ENCODE measurements at places on chromosomes 5 and 9.

DNA sequence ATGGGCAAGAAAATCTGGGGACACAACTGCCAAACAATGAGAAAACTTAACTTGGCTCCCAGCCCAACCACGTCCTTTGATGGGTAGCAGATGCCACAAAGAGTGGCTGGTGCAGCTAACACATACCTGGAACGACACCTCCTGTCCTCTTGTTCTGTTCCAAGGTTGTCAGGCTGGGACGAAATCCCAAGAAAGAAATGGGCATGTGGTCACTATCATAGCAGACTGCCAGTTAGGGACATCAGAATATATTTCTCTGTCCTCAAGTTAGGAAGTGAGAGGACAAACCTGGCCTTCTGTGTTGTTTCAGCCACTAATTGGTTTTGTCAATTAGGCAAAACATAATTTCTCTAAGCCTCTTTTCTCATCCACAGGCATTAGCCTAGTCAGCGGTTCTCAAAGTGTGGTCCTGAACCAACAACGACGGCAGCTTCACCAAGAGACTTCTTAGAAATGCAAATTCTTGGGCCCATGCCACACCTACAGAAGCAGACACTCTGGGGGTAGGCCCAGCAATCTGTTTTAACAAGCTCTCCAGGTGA is 63.4 kb downstream of the RAPGEF1 start:
- no peak for DNase-seq

DNA sequence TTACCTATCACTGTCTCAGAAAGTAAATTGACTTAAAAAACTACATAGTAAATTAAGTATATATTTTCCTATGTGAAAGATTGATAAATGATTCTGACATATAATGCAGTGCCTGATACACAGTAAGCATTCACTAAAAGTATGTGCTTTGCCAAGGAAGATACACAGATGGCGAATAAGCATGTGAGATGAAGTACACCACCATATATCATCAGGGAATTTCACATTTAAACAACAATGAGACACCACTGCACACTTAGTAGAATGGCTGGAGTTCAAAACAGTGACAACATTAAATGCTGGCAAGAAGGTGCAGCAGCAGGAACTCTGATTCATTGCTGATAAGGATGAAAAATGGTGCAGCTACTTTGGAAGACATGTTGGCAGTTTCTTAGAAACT is 1118.8 kb downstream of the DTWD2 start:
- DNase-seq = no peak

DNA sequence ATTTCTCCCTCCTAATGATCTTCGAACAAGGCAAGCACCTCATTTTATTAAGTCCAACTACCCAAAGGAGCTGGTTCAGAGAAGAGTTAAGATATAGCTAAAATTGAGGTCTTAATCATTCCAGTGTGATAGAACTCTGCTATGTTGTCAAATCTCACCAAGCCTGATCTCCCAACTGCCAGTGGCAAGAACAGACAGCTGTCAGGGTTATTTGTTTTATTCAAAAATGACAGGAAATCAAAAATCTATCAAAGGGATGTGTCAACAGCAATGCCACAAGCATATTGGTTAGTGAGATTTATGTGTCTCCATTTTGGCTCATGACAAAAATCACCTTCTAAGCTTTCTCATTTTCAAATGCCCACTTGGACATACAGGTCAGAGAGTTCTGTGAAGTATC is 74.5 kb downstream of the PRELID2 start:
- no peak for DNase-seq

DNA sequence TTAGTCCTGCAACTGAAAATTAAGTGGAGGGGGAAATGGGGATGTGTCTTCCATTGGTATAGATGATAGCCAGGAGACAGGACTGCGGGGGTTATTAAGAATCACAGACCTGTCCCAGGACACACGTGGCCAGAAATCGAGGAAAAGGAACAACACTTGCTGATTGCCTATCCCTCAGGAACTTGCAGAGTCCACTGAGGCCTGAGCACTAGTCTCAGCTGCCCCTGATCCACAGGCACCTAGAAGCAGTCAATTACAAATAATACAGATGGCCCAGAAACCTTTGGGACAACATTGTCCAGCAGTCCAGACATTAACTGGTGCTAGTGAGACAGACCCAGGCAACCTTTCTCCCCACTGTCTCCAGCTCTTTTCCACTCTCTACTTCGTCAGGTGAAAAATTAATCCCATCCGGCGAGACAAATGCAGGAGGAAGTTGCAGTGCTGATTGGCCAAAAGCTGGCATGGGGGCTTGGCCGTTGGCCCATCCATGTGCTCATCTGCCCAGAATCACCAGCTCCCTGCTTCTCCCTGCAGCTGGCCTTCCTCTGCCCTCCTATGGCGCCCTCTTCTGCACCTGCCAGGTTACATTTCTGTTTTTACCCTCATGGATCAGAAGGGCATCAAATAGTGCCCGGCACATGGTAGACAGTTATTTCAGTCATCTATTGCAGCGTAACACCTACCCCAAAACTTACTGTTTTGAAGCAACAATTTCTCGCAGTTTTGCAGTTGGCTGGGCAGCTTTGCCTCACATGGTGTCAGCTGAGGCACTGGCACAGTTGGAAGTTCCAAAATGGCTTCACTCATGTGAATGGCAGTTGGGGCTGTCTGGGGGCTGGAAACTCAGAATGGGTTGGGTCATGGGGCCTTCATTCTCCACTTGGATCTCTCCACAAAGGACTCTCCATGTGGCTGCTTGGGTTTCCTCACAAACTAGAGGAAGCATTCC is 3.6 kb upstream of the B4GALT1 start:
- DNase-seq = no peak

DNA sequence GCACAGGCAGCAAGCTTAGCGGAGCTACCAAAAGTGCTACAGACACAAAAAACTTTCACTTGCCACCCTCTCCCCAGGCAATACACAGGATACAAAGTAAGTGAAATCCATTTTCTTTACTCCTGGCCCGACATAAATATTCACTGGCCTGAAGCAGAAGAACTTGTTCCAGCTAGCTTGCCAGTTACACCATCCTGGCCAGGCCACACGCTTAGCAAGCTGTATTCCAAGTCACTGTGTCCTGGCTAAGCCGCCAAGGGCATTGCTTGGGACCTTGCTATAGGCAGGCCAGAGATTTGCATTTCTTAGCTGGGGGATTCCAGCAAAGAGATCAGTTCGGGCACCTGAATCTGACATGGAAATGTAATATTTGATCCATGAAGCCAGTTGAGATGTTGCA is 71.0 kb upstream of the SLC1A3 start:
- DNase-seq = no peak

- DNase-seq = no peak
Measured at GRCh38 chr5:14743601-14744295, 79.2 kb downstream of the OTULIN start.

GRCh38 chr5:5207828-5208227 is 67.7 kb downstream of the ADAMTS16 start:
- DNase-seq = no peak

- DNase-seq = no peak
Measured at GRCh38 chr9:104850786-104851545, 77.0 kb downstream of the ABCA1 start.

GRCh38 chr5:144135113-144135762 is 35.2 kb downstream of the YIPF5 start:
- DNase-seq = no peak

DNA sequence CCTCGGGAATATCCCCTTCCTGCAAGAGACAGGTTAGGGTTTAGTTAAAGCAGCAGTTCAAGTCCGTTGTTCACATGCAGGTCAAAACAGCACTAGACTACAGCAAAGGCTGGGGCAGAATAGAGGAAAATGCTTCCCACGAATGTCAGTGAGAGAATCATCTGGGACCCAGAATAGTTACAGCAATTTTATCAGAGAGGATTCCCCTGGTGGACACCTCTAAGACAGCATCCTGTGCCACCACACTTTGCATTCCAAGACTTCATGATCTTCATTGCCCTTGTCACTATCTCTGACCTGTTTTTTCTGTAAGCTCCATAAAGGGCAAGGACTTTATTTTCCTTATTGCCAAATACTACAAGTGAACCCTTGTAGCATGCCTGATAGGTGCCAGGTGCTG is 12.9 kb downstream of the GRXCR2 start:
- no peak for DNase-seq

DNA sequence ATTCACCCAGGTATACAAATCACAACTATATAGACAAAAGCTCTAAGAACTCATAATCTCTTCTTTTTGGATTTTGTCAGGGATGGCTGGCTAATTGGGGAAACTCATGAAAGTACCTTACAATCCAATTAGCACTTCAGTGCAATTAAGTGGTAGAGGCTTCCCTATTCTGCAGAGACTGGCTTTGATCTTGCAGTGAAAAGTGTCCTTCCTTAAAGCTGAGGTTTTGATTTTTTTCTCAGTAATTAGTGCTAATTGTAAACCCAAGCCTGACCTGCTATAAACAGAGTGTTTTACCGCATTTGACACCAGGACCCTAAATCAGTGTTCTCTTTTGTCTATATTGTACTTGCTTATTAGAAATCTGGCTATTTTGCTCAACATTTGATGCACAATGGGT is 294.0 kb upstream of the EFNA5 start:
- no peak for DNase-seq

- no peak for DNase-seq
Measured at GRCh38 chr9:117413346-117414219, 1.3 kb downstream of the ASTN2 start.

DNA sequence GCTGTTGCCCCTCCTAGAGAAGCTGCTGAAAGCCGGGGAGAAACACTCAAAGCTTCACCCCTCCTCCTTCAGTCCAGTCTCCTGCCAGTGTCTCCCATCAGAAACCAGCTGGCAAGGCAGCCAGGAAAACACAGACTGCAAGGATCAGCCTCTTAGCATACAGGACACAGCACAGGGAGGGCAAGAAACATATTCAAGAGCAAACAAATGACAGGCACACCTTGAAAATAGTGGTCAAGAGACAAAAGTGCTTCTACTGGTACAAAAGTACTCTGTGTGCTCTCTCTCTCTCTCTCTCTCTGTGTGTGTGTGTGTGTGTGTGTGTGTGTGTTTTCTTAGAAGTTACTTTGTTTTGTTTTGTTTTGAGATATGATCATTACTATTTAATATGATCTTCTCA is 227.2 kb downstream of the RAB3C start:
- DNase-seq = no peak

- DNase-seq = peak; percentile 42
Measured at GRCh38 chr9:72271613-72272478, 93.2 kb downstream of the ZFAND5 start.

DNA sequence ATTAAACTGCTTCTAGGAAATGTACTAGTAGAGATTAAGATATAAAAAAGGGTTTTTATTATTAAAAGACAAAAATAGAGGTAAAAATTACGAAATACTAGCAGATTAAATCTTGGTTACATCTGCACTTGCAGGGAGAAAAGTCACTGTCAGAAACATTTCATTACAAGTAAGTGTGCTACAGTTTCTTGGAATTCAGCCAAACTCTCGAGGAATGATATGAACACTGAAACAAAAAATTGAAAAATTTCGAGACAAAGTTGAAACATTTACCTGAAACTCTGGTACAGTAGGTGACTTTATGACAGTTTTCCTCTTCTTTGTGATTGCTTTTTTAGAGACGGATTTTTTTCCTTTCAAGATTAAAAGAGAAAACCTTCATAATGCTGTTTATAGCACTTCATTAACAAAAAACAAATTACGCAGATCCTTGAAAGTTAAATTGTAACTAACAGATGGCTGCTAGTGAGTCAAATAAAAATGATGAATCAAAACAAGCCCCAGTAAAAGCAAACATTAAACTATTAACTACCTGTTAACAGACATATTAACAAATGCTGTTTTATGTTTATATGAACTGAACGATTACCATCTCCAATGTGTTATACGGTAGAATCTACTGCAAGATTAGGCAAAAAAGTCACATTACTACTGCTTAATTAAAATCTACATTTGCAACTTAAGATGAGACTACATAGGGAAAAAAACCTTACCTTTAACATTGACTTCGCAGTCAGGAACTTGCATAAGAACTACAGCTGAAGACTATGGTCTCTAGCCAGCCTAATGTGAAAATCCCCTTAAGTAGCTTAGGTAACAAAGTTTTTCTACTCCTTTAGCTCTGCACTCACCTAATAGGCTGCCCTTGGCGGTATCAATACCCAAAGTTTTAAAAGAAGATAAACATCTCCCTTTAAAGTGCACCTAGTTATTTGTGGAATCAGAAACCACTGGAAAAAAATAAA is 61.4 kb downstream of the RANBP6 start:
- no peak for DNase-seq

DNA sequence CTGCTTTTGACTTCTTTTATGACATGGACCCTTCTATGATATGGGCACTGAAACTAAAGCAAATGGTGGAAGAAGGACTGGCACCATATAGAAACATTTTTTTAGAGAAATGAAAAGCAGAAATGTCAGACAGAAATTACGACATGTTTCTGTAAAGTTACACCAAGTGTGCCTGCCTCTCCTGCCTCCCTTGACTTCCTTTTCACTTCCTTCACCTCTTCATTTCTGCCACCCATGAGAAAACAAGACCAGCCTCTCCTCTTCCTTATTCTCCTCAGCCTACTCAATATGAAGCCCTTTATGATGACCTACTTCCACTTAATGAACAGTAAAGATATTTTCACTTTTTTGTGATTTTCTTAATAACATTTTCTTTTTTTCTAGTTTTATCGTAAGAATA is 44.5 kb downstream of the ERCC6L2 start:
- no peak for DNase-seq

All from activated T-cell treated with anti-CD3 and anti-CD28 coated beads for 1 hour (primary cell).